Breast epithelium (tissue), 4 donors: ENCODE measurements at places on chromosomes 12 and 14. TPM values are rescaled to one million over a fixed set of nuclear protein-coding genes. Genes with fewer than 3 reads are reported as not detected.

Gene CARMIL3
- 0.73 TPM for total RNA-seq

Gene GPR84
- total RNA-seq = not detected

Gene LRP1-AS
- total RNA-seq = not detected

Gene HOXC6
- total RNA-seq = 4.1 TPM

Gene ZNF26
- 19.0 TPM for total RNA-seq

Gene REP15
- 3.3 TPM for total RNA-seq

Gene RPS6KL1
- total RNA-seq = 2.9 TPM

Gene LRR1
- 9.2 TPM for total RNA-seq

Gene NANOG
- total RNA-seq = 0.32 TPM

Gene PTPN21
- 14.5 TPM for total RNA-seq

Gene DHH
- total RNA-seq = 1.6 TPM

Gene VSIG10
- 34.1 TPM for total RNA-seq

Gene RIPK3
- total RNA-seq = 12.0 TPM

Gene ITGB7
- total RNA-seq = 2.9 TPM

Gene REM2
- total RNA-seq = 1.3 TPM

Gene NOVA1
- total RNA-seq = 59.0 TPM

- no peak for DNase-seq
Measured at GRCh38 chr12:121181181-121181580, 28.7 kb upstream of the P2RX4 start.

DNA sequence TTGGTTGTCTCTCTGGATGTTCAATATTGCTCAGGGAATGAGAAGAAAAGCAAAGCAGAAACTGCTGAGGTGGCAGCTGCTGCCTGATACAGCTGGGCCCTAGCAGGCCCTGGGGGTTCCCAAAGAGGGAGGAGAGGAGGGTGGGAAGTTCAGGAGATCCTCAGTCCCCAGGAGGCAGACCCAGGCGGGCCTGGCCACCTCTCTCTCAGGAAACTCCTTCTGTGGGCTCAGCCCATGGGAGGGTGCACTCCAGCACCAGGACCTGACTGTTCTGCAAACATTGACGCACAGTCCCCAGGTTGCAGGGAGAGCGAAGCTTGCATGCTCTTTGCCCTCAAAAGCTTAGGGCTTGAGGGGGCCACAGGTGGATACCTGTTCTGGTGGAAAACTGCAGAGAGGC is 29.6 kb downstream of the IRF2BPL start:
- DNase-seq = no peak

GRCh38 chr14:98555440-98555839 is 716.6 kb downstream of the BCL11B start:
- no peak for DNase-seq

DNA sequence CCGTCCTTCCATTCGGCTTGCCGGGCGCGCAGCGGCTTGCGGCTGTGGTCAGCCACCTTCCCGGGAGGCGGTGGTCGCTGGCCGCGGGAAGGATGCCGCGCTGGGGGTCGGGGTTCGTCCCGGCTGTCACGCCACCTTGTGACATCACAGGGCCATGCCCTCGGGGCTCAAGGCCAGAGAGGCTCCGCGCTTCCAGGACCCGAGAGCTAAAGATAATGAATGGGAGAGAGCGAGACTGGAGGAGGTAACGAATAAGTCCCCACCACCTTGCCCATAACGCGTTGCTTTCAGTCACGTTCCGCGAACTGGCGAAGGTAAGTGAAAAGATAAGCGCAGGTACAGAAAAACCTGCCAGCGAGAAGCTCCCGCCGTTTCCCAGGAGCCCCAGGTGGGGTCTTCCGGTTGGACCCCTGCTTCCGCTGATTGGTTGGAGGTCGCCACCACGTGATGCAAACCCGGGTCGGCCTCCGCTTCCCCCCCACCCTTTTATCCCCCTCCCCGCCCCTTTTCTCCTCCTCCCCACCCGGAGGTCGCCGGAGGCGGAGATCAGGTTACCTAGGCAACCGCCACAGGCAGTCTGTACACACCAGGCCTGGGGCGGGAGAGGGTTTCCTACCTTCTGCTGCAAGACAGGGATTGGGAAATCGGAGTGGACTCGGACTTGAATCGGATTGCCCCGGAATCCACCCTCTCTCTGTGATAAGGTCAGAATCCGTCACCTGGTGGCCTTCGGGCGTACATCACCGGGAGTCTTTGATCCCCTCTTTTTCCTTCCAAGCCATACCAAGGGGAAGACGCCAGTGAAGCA is at the start of gene LRRC9:
Gene LRRC9, plus strand, starts transcription at position 575 of the 808 bp plus-strand sequence.
- no peak for DNase-seq

- DNase-seq = no peak
Measured at GRCh38 chr12:51224625-51225024, 6.8 kb upstream of the POU6F1 start.

- DNase-seq = no peak
Measured at GRCh38 chr12:117240081-117240755, 49.9 kb upstream of the FBXO21 start.

- DNase-seq = no peak
Measured at GRCh38 chr12:92537290-92537960, 165.4 kb upstream of the PLEKHG7 start.

DNA sequence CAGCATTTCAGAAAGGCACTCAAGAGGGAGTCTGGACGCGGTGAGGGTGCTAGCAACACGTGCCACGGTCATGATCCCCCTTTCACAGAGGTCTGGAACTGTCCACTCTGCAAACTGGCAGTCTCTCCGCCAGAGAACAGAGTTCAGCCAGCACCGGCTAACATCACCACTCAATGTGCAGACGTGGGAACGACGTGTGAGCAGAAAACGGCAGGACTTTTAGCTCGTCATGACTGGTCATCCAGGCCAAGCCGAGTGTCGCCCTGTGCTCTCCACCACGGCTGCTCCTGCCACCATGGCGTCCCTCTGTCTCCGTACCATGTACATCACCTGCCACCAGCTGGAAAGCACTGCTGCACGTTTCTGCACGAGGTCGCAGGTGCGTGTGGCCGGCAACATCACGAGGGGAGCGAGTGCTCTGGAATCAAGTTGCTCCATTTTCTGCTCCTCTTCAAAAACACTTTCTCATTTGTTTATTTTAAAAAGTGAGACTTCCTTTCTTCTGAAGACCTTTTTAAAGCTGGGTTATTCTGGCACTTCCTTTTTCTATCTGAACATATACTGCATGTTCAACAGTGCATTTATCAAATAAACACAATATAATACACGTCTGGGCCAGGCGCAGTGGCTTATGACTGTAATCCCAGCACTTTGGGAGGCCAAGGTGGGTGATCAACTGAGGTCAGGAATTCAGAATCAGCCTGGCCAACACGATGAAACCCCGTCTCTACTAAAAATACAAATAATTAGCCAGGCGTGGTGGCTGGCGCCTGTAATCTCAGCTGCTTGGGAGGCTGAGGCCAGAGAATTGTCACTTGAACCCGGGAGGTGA is 28.0 kb downstream of the SLC15A4 start:
- no peak for DNase-seq

DNA sequence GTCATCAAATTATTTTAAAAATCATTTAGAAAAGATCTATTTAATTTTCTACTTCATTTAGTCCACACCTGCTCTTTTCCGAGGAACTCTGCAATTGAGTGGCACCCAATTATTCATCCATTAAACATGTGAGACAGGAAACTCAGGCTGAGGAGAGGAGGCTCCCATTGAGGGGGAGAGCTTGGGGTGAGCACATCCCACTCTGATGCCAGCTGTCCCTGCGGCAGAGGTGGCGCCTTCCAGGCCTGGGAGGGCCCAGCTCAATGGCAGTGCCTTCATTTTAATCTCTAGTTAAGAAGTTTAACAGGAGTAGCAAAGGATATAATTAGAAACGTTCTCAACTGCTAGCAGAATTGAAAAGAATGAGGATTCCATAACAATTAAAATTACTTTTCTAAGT is 92.0 kb downstream of the ITPR2 start:
- no peak for DNase-seq

- DNase-seq = no peak
Measured at GRCh38 chr12:44287545-44287944, 451.7 kb downstream of the TMEM117 start.

DNA sequence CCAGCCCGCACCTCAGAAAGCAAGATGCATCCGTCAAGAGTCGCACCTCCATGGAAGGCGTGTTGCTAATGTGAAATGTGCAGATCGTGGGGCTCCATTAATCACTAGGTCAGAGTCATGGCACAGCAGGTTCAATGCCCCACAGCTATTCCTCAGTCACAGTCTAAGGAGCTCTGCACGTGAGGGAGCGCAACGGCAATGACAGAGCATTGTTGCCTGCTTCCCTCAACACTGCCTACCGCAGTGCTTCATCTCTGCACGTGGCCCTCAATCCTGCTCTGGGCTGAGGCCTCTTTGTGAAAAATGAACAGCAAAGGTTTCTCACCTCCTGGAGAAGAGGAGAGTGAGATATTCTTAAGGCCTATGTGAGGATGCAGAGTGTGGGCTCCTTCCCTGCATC is 995.2 kb upstream of the TMEM132C start:
- no peak for DNase-seq

GRCh38 chr12:115611477-115611876 is 666.0 kb downstream of the MED13L start:
- no peak for DNase-seq

GRCh38 chr14:73685328-73685727 is 28.9 kb downstream of the PNMA1 start:
- DNase-seq = no peak

DNA sequence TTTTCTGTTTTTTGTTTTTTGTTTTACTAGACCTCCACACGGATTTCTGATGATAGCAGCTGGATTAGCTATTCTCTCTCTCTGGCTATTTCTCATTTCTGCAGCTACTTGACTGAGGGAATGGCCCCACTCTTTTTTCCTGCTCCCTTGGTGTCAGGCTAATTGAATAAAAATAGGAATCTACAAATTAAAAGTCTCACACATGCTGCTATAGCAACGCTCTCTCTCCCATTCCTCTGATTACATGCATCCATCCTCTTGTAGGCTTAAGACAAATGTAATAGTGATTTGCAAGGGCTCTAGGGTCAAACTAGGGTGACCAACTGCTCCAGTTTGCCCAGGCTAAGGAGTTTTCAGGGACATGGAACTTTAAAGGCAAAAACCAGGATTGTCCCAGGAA is 221.8 kb downstream of the PHLDA1 start:
- DNase-seq = no peak

DNA sequence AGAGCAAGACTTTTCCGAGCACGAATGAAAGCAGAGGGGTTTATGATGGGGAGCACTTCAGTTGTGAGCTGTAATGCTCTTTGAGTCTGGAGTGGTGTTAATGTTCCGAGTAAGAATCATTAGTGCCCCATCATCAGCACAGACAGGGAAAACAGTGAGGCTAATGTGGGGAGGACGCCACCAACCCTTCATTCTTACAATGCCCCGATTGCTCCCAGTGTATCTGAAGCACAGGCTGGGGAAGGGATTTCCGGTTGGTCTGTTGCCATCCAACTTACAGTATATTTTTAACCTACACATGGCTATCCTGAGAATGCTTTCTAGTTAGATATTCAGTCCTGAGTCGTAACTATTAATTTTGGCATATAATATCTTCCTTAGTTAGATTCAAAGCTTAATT is 141.6 kb downstream of the APAF1 start:
- no peak for DNase-seq

DNA sequence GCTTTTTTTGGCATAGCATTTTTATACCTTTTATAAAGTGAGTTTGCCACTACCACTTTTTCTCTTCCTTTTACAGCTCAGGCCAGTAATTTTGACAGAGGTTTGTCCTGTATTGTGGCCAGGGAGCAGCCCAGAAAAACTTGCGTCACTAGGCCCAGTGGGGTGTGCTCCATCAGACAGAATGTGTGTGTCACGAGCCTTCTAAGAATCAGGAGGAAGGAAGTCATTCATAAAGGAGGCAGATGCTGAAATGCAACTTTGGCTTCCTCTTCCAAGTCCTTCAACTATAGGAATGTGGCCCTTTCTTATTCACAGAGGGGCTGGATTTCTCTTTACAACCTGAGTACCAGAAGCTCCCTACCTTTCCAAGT is 10.1 kb upstream of the RAB35 start:
- no peak for DNase-seq

DNA sequence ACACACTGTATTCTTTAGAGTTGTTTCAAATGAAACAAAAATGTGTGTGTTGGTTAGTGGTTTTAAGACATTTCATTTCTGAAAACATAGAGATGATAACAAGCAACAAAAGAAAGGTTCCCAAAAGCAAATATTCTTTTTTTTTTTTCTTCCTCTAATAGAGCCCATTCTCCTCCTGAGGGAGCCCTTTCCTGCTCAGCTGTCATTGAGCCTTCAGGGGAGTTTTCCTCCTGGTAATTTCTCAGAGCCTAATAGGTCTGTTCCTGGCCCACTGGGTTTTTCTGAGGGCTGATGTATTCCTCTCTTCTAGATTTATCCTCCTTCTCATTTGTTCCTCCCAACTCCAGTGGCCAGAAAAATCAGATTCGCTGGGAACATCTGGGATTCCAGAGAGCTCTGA is 654.5 kb downstream of the NOVA1 start:
- no peak for DNase-seq

GRCh38 chr12:119463211-119463926 is 128.8 kb downstream of the CCDC60 start:
- no peak for DNase-seq

- no peak for DNase-seq
Measured at GRCh38 chr12:132085291-132085635, 58.9 kb downstream of the DDX51 start.

- DNase-seq = no peak
Measured at GRCh38 chr12:709455-710020, 42.8 kb upstream of the WNK1 start.

DNA sequence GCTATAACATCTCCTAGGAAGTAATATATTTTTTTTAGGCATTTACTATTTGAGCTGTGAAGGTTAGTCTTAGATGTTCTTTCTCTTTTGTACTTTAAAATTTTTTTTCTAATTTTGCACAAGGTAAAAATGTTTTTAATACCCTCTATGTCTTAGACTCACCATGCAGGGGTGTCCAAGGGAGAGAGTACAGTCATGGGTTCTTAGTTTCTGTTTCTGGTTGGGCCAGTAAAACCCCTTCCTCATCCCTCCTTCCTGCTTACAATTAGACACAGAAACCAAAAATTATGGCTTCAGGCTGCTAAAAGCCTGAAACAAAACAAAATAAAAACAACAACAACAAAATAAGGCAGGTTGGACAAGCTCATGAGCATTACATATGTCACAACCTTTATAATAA is 193.0 kb downstream of the SYT1 start:
- no peak for DNase-seq

GRCh38 chr12:65276916-65277530 is 1.5 kb upstream of the MSRB3 start:
- DNase-seq = no peak
